NCI-H69 (cell line): ENCODE measurements at places on chromosomes 13 and 19.

DNA sequence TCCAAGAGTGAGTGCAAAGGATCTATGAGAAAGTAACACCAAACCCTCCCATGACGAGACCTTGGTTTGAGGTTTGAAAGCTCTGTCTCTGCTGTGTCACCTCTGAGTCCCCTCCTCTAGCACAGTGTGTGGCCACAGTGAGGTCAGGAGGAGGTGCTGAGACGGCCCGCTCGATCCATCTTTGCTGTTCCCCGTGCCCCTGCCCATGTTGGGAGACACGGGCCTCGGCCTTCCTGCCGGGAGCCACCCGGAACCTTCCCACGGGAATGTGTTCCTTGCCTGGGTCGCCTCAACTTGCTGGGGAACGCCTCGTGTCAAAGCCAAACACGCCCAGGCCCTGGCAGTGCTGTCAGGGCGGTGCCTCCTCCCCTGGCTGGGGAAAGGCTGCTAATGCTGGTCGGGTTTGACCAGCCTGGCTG, 10.1 kb downstream of the NANOS3 start:
- peak; percentile 29 for DNase-seq

DNA sequence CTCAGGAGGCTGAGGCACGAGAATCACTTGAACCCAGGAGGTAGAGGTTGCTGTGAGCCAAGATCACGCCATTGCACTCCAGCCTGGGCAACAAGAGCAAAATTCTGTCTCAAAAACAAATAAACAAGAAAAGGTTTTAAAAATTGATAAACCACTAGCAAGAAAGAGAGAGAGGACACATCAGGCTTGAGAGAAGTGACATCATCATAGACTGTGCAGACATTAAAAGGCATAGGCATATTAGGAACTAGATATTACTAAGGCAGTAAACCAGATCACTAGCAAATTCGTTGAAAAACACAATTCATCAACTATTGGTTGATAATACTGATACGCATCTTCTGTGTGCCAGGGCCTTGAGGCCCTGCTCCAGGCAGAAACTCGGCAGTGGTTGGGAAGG, 7.7 kb downstream of the A1BG start:
- no peak for DNase-seq

GRCh38 chr19:18999016-18999758, 34.1 kb downstream of the SUGP2 start:
- DNase-seq = peak; percentile 68

GRCh38 chr19:19259741-19260140, 13.4 kb downstream of the TM6SF2 start:
- peak; percentile 76 for DNase-seq

DNA sequence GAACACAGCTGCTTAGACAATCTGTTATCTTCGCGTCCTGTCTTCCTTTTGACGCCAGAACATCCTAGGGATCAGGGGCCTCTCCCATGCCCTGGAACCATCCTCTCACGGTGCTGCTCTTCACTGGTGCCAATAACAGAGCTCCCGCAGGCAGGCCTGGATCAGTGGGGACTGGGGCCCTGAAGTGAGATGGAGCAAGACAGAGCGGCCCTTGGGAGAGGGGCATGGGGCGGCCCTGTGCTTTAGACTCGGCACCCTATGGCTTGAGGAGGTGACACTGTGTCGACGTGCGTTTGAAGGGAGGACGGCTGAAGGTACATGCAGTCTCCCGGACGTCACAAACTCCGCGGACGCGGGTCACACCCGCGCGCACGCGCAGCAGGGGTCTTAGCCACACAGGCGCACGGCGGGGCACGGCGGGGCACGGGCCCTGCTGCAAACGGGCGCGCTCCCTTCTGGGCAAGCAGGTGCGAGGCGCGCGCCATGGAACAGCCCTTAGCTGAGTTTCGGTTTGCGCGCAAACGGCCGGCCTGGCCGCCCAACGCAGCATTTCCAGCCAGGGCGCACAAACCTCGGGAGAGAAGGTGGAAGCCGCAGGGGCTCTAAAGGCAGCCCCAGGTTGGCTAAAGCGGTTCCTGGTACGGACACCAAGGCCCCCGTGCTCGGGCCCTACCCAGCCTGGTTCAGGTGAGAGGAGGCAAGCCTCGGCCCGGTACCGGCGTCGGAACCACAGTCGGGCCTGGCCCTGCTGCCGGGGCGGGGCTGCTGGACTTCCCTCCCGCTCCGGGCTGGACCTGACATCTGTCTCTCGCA, 16.5 kb upstream of the RNF17 start:
- DNase-seq = peak; percentile 25

GRCh38 chr19:28598861-28599260, 614.1 kb downstream of the UQCRFS1 start:
- DNase-seq = no peak

GRCh38 chr13:80144493-80144892, 196.4 kb downstream of the SPRY2 start:
- no peak for DNase-seq

DNA sequence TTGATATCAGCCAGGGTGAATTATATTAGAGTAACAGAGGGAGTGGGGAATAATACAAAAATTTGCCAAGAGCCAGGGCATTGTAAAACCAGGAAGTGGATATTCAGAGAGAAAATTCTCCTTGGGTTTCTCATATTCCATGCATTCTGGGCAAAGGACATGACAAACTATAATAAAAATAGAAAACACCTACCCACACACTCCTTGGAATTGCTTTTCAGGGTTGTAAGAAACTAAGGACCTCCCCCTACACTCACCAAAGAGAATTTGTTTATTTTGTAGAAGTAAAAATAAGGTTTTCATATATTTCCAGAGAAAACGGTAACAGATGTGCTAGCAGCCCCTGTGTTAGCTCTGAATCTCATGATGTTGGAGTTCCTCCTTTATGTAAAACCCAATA, 649.6 kb downstream of the SLITRK1 start:
- no peak for DNase-seq
